ENCODE measurements at places on chromosomes 12 and 14. TPM values are rescaled to one million over a fixed set of nuclear protein-coding genes. Genes with fewer than 3 reads are reported as not detected.

The CIROP gene
- not detected for total RNA-seq

The KHNYN gene
- 30.7 TPM for total RNA-seq

The CCDC177 gene
- total RNA-seq = not detected

The ANAPC7 gene
- total RNA-seq = 50.7 TPM

All from MG63 (cell line).